ENCODE measurements at places on chromosomes 7 and 10.

GRCh38 chr7:157397731-157398691 lies 61.2 kb downstream of the DNAJB6 start:
- no peak for DNase-seq

- DNase-seq = no peak
Measured at GRCh38 chr10:80670774-80671173, 133.1 kb downstream of the SH2D4B start.

DNA sequence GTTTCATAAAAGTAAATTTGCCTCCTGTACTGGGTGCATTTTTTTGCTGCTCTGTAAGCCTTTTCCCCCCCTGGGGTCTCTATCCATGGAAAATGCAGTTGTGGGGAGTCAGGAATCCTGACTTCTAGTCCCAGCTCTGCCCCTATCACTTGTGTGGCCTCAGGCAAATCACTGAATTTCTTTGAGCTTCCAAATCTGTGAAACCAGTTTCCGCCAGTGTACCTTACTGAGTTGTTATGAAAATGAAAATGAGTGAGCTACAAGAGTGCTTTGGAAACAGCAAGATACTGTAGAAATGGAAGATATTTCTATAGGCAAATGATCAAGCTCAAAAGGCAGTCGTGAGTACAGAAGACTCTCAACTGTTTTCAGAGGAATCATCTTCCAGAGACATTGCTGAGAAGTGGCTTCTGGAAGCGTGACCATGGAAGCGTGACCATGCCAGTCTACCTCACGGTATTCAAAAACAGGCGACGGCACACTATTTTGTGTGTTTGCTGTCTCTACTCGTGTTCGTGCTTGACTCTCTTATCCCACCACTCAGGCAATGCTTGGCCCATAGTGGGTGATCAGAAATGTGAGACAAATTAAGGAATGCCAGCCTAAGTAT lies 107.4 kb downstream of the ATXN7L1 start:
- DNase-seq = no peak

GRCh38 chr10:89207801-89208551 lies 859 bp upstream of the CH25H start:
- DNase-seq = peak; percentile 68

- DNase-seq = peak; percentile 72
Measured at GRCh38 chr10:123967626-123968243, 76.1 kb upstream of the CPXM2 start.

GRCh38 chr10:133042061-133042460 lies 45.7 kb upstream of the ADGRA1 start:
- DNase-seq = no peak

- DNase-seq = no peak
Measured at GRCh38 chr10:35579726-35580422, 25.3 kb upstream of the GJD4 start.

- no peak for DNase-seq
Measured at GRCh38 chr10:125062914-125063230, 97.5 kb downstream of the CTBP2 start.

DNA sequence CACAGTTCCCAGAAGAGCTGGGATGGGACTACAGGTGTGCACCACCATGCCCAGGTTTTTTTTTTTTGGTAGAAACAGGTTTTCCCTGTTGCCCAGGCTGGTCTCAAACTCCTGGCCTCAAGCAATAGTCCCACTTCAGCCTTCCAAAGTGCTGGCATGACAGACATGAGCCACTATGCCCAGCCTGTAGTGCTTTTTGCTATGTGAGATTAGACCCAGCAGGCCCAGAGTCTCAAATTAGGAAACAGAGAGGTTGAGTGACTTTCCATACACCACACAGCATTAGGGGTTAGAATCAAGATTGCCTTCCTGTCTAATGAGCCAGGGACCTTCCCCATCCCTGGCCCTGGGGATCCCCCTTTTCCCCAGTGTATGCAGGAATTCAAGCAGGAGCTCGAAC lies 90.8 kb upstream of the KCTD7 start:
- no peak for DNase-seq

DNA sequence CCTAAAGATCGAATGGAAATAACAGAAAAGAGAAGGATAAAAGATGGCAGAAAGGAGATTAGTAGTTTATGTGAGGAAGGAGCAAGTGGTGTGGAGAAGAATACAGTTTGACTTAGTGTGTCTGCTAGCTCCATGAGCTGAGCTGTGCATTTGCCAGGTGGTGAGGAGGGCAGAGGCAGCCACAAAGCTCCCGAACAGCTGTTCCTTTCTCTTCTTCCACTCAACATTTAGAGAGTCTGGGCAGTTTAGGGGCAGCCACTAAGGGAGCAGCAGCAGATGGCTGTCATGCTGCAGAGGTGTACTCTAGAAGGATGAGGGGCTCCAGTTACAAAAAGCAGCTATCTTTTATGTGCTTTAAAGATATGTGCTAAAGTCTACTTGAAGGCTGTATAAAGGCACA lies 674.4 kb downstream of the GRM8 start:
- DNase-seq = no peak

DNA sequence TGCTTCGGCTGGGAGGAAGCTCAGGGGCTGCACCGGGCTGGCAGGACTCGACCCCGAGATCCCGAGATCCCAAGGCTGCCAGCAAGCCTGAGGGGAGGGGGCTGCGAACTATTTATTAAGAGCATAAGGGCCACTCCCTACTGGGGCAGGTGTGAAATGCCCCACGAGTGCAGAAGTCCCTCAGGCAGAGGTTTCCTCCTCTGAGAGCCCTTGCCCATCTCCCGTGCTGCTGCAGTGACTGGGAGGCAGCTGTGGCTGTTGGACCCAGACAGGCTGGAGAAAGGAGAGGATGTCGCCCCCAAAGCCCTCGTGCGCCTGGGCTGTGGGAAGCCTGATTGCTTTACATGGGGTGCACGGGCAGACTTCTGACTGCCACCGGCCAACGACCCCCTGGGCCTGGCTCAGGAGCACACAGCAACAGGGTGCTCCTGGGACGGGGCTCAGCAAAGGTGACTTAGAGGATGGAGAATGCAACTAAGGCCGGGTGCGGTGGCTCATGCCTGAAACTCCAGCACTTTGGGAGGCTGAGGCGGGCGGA lies 39.8 kb downstream of the RGS10 start:
- no peak for DNase-seq

GRCh38 chr7:88278881-88279280 lies 27.8 kb downstream of the STEAP4 start:
- DNase-seq = no peak

DNA sequence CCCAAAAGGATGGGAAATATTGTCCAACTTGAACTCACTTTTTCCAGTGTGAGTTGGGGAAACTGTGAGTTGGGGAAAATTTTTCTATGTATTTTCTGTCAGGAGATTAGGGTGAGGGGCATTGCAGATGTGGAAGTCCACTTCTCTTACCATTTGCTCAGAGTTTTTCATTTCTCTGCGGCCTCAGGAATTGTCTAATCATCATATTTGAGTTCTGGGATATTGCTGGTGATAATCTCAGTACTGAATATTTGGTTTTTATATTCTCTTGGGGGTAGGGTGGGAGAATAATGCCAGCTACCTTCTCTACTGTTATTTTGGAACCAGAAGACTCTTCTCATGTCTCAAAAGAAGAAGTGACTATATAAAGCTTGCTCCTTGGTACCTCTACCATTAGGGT lies 141.3 kb upstream of the SLC13A1 start:
- no peak for DNase-seq

- no peak for DNase-seq
Measured at GRCh38 chr7:143394068-143394467, 12.9 kb downstream of the ZYX start.

DNA sequence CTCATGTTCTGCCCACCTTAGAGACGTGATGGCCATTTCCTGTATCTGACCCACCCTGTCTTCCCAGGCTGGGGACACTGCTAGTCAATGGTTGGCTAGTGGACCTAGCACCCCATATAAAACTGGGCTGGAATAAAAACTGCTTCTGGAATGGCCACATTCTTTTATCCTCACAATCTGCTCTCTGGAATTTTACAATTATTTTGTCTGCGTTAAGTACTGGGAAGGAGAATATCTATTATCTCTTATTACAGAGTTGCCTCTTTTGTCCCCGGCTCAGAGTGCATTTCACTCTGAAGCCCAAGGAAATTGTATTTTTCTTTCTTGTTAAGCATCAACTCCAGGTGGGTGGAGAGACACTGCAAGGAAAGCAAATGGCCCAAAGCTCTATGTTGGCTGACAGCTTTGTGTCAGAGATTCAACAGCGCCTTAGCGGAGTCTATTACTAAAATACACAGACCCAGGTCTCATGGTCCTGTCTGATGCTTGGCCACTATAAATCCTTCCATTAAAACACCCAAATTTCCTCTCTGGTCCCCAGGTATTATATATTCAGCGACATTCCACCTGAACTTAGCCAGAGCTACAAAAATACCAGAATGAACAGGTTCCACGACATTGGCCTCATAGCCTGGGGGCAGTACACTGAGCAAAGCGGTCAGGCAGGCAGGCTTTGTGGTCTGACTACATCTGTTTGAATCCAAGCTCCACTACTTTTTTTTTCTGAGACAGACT lies 121.7 kb downstream of the PRPF18 start:
- no peak for DNase-seq

DNA sequence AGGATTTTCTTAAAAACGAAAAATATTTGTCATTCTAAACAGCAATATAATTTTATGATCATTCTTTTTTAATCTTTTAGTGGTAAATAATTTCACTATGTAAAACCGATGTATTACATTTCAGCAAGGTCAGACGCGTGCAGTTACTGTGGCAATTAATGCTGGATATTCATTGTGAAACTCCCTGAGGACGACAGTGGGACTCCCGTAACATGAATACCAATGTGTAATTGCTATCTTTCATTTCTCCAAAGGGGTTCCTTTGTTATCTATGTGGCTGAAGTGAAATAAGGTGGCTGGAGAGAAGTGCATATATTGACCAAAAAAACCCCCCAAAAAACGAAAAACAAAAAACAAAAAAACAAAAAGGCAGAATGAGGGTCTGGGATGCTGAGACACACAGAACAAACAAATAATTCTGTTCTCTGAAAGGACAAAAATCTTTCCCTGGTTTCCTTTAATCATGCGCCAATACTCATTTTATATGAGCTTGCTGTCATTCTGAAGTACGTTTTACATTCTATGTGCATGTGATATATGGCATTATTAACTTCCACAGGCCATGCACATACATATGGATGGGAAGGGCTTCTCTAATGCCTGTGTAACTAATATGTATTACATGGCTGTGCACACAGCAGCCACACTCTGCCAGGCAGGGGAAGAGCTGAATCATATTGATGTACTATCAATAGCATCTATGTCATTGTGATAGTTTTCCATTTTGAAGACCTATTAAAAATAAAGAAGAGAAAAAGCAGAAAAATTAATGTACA lies 161.4 kb downstream of the RAPGEF5 start:
- DNase-seq = no peak

DNA sequence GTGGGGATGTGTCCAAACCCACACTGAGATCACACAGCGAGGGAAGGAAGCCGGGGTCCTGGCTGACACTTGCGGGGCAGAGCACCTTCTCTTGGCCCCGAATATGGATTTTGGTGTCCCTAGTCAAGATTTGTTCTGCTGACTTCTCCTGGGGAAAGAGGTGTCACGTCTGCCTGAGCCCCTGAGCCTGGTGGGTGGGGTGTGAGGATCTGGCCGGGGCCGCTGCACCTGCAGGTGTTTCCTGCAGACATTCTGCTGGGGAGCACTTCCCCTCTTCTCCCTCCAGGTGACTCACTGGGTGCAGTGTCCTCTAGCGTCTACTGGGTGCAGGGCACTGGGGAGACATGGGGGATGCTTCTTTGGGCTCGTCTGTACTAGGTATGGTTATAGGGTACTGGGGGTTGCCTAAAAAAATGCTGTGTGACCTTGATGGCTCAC lies 99.2 kb downstream of the GRK5 start:
- DNase-seq = peak; percentile 87

- no peak for DNase-seq
Measured at GRCh38 chr10:35639021-35639727, 2.9 kb downstream of the FZD8 start.

GRCh38 chr10:26829810-26830515 lies 30.8 kb downstream of the ABI1 start:
- DNase-seq = no peak

DNA sequence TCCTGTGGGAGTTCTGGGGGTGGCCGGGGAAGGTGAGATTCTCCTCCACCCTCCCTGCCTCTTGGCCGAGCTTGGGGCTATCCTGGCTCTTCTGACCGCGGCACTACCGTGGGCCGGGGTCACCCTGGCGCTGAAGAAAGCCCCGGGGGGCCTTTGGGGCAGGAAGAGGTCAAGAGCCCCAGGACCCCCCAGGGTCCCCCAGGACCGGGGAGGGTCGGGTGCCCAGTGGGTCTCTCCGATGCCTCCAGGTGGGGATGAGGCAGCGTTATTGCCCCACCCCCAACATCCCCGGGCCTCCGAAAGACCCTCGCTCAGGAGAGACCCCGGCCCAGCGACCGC lies 439 bp upstream of the KNDC1 start:
- no peak for DNase-seq

- DNase-seq = no peak
Measured at GRCh38 chr10:12638103-12638502, 288.8 kb downstream of the CAMK1D start.

DNA sequence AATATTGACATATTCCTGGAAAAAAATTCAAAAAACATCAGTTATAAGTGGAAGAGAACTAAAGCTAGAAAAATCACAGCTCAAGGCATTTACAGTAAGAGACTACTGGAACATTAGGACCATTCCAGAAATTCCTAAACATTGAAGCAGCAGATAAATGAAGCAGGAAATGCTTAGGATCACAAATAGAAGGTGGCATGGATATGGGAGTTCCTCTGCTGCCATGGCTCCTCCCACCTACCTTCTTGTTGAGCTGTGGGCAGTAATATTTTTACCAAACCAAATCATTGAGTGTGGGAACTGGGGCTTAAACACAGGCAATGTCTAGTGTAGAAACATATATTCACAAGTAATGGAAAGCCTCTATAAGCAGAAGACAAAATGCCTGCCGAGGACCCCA lies 292.8 kb downstream of the ANKRD7 start:
- no peak for DNase-seq

DNA sequence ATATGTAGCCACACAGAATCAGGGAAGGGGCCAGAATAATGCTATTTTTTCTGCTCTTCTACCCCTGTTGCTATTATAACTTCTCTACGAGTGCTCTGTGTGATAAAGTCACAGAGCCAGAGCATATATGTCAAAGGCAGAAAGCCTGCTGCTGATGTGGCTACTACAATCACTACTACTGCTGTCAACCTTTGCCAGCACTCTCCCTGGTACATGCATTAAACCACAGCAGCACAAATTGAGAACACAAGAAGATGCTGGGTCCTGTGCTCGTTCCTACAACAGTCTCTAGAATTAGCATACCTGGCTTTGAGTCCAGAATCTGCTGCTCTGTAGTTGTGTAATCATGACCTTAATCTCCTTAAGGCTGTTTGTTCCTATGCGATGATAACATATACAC lies 108.6 kb downstream of the SEMA3A start:
- DNase-seq = no peak

GRCh38 chr10:109411917-109412316 lies 511.4 kb downstream of the XPNPEP1 start:
- no peak for DNase-seq

- peak; percentile 87 for DNase-seq
Measured at GRCh38 chr10:3068201-3068967, 1.0 kb downstream of the PFKP start.

Measured in activated effector memory CD4-positive, alpha-beta T cell treated with anti-CD3 and anti-CD28 coated beads, Interleukin-2, amount 50 U/mL, for 16 hours (primary cell).